Breast epithelium (tissue), 4 donors: ENCODE measurements at places on chromosomes 13 and 19. TPM values are rescaled to one million over a fixed set of nuclear protein-coding genes. Genes with fewer than 3 reads are reported as not detected.

The ZNF329 gene
- 13.8 TPM for total RNA-seq

The ALOX5AP gene
- total RNA-seq, result 32.1 TPM

The MYBPC2 gene
- total RNA-seq, result not detected

The LAIR2 gene
- not detected for total RNA-seq

The LSM7 gene
- 95.1 TPM for total RNA-seq
